ENCODE measurements at places on chromosomes 3 and 15. TPM values are rescaled to one million over a fixed set of nuclear protein-coding genes. Genes with fewer than 3 reads are reported as not detected.

The AP3B2 gene
- total RNA-seq: 0.77 TPM

The GHSR gene
- not detected for total RNA-seq

The KCNAB1 gene
- not detected for total RNA-seq

The BMF gene
- total RNA-seq: 1.6 TPM

The PTX3 gene
- total RNA-seq: 0.78 TPM

The EXD1 gene
- 0.33 TPM for total RNA-seq

The PXK gene
- 6.3 TPM for total RNA-seq

The NCEH1 gene
- total RNA-seq: 39.2 TPM

The ACKR2 gene
- not detected for total RNA-seq

All from A549 treated with GW870086 at 1 μM for 4 hours (cell line).